Stimulated activated CD4-positive, alpha-beta T cell treated with anti-CD3 and anti-CD28 coated beads, Interleukin-2, amount 100 ng/mL, for 48 hours (primary cell): ENCODE measurements at places on chromosomes 13 and 19.
A peak's percentile ranks its signal among the peaks of the same experiment; 100 is the strongest.

GRCh38 chr19:1285737-1286360 is at the start of gene EFNA2:
EFNA2 (plus strand) TSS chr19:1285873; CDS start chr19:1286169, 296 bp downstream.
- no peak for DNase-seq

- DNase-seq: peak; percentile 93
These were observed at the start of gene DNAJC3 for GRCh38 chr13:95676762-95677563. DNAJC3 (plus strand) TSS chr13:95677139; CDS start chr13:95677256, 117 bp downstream.

GRCh38 chr19:45973553-45974338 is at the start of gene NOVA2:
NOVA2 (minus strand) TSS chr19:45973865; CDS start chr19:45973351, 514 bp downstream.
- peak; percentile 55 for DNase-seq

- DNase-seq: no peak
These were observed 135.7 kb downstream of the DIAPH3 start for GRCh38 chr13:60028021-60028420.

DNA sequence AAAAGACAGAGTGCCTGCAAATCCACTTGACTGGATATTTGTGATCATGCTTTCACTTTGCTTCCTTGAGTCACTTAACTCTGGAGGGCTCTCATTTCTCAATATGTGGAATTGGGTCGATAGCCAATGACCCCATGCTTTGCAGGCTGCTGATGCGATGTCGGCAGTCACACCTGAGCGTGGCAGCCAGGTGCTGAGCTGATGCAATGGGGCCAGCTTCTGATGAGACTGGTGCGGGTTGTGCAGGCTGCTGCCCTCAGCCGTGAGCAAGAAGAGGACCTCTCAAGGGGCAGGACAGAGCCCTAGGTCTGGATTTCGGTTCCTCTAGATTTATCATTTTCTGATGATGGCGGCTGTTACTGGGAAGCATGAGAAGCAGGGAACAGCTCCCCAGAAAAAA is 334.1 kb downstream of the TEX29 start:
- no peak for DNase-seq

- no peak for DNase-seq
These were observed 75.9 kb downstream of the FRY start for GRCh38 chr13:32107474-32107873.

DNA sequence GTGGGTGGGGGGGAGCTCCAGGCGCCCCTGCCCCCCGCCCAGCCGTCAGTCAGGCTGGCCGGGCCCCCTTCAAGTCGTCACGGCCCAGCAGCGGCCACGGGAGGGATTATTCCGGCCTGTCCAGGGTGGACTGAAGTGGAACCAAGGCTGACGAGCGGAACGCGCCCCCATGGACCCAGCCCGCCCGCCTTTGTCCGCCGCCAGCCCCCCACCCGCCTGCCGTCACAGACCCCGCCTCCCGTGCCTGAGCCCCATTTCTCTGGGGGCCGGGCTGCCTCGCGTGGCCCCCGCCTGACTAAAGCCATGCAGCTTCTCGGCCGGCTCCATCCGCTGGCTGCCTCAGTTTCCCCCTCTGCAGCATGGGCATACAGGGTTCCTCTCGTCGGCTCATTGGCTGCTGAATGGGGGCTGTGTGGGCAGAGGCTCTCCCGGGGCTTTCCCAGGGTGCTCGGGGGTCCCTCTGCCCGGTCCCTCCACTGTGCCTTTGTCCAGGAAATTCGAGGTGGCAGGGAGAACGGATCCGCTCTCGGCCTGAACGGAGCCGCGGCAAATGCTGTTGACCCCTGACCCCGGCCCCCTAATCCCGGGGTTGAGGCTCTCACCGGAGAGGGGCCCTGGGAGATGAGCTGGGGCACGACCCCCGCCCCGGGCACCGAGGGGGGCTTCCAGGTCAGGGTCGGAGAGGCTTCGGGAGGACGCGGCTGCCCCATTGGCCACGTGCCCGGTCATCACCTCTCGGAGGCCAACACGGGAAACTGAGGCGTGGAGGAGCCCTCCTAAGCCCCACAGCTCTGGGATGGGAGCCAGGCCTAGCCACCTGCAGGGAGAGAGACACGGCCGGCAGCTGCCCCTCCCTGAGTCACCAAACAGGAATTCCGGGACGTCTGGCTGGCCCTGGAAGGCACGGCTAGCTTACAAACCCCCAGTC is 27.4 kb downstream of the EFNA2 start:
- no peak for DNase-seq

- DNase-seq: no peak
These were observed 6.5 kb upstream of the RSPH6A start for GRCh38 chr19:45821570-45821969.

DNA sequence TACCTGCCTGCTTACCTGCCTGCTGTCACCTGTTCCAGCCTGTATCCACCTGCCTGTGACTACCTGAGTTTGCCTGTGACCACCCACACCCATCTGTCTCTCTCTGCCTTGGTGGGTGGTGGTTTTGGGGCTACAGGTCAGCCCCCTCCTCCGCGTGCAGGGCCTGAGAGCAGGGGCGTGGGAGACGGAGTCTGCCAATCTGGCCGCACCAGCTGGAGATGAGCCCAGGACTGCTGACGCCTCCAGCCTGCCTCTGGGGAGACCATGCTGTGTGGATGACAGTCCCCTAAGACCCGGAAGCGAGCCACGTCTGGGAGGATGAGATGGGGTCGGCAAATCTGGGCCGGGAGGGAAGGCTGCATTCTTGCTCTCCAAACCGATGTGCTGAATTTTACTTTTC is 15.9 kb upstream of the KCTD15 start:
- DNase-seq: no peak

DNA sequence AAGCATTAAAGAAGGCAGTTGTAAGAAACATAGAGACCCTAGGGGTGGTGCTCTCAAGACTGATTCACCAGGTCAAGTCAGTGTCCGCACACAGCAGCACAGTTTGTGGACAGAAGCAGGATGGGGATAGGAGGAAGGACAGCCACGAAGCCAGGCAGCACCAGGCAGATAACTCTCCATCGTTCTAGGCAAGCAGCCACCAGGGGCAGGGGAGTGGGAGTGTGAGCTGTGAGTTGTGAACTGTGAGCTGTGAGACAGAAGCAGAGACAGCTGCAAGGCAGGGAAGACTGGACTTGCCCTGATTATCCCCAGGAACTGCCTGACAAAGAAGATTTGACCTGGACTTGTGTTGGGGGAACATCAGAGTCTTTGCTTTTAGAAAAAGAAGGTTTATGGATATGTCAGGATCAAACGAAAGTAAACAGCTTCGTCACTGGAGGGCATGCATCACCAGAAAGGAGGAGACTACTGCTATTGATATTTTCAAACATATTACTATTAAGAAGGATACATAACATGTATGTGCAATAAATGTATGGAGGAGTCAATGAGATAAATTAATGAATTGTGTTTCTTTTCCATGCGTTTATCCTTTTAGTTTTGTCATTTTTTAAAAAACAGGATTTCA is 286.1 kb downstream of the IRS2 start:
- no peak for DNase-seq

DNA sequence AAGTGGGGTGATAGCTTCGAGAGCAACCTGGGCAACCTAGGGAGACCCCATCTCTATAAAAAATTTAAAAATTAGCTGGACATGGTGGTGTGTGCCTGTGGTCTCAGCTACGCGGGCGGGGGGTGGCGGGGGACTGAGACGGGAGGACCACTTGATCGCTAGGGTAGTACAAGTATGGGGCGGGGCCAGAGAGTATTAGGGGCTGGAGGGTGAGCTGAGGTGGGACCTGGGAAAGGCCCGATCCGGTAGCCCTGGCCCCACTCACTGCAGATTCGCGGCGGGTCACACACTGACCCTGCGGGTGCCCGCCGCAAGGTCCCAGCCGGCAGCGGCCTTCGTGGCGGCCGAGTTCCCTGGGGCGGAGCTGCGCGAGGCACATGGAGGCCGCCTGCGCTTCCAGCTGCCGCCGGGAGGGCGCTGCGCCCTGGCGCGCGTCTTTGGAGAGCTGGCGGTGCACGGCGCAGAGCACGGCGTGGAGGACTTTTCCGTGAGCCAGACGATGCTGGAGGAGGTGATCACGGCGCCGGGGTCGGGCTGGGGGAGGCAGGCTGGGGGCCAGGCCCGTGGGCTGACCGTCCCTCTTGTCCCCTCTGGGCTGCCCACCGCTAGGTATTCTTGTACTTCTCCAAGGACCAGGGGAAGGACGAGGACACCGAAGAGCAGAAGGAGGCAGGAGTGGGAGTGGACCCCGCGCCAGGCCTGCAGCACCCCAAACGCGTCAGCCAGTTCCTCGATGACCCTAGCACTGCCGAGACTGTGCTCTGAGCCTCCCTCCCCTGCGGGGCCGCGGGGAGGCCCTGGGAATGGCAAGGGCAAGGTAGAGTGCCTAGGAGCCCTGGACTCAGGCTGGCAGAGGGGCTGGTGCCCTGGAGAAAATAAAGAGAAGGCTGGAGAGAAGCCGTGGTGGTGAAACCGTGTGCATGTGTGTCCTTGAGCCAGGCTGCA is 2.0 kb upstream of the ARHGAP45 start:
- DNase-seq: peak; percentile 71

DNA sequence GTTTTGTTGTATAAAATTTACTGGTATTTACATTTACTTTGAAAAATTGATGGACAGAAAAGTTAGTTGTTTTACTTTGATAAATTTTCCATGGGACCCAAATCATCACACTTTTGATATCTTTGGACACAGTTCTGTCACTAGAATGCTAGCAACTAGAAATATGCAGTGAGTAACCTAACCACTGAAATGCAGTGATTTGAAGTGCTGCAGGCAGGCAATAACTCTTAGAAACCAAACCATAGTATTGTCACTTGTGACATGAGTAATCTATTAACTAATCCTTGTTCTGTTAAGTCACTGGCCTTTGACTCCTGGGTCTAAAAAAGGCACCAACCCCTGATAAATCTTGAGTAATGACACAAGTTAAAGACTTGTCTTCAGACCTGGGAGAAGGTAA is 620.0 kb upstream of the ATXN8OS start:
- DNase-seq: no peak

- no peak for DNase-seq
These were observed 1527.1 kb upstream of the PRR20A start for GRCh38 chr13:55613429-55614187.

GRCh38 chr13:26821672-26822071 is 61.1 kb upstream of the GPR12 start:
- DNase-seq: no peak

GRCh38 chr19:3808420-3809143 is 22.4 kb upstream of the MATK start:
- DNase-seq: no peak

- DNase-seq: no peak
These were observed 452.0 kb downstream of the SLITRK6 start for GRCh38 chr13:85347251-85347650.

DNA sequence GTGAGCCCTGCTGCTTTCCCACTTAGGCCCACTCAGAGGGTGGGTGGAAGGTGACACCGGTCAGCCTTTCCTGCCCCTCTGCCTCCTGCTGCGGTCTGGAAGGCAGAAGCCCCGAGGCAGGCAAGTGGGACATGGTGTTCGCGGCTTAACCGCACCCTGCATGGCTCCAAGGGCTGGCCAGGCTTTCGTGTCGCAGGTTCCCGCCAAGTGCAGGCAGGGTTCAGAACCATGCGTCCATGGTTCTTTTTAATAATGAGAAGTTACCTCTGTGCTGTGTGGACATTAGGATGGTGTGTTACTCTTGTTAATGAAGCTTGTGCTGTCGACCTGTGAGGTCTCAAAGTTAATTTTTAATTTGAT is 986 bp downstream of the DGKH start:
- peak; percentile 15 for DNase-seq

- DNase-seq: no peak
These were observed 165.2 kb downstream of the STK24 start for GRCh38 chr13:98411617-98412265.

- no peak for DNase-seq
These were observed 28.5 kb downstream of the DCLK1 start for GRCh38 chr13:36102721-36103120.

DNA sequence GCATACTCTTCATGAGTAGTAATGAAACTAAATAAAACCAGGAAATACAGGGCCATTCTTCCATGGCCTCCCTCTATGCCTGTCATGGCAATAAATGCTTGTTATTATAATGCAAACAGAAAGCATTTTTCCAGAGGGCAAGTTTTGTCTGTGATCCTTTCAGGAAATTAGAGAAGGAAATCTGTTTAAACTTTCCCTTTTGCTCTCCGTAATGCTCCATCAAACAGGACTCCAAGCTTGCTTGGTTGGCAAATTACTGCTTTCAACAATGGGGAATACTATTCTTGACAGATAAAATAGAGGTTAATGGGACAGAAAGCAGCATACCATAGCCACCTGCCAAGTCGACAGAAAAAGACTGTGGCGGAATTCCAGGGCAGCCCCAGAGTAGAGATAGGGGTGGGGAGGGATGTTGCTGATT is 252.5 kb downstream of the LHFPL6 start:
- no peak for DNase-seq

GRCh38 chr19:15136234-15136954 is 29.2 kb downstream of the SYDE1 start:
- no peak for DNase-seq
